ENCODE measurements at places on chromosomes 5 and 9.

DNA sequence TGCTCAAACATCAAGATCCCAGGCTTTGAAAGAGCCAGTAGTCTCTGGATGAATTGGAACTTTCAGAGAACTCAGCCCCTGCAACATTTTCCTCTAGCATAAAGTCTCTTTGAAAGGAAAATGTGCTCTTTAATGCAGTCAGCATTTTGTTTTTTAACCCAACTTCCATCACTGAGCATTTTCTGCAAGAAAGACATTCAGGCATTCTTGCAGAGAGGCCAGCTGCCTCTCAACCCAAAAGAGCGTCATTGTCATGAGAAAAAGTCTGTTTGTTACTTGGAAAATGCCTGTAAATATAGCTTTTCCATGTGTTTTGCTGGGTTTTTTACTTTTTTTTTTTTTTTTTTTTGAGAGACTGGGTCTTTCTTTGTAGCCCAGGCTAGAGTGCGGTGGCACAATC lies 225.0 kb downstream of the ADAMTSL1 start:
- DNase-seq: no peak

GRCh38 chr9:123867034-123867433 lies 62.9 kb downstream of the DENND1A start:
- DNase-seq: no peak

- DNase-seq: no peak
These were observed 34.5 kb upstream of the KCNMB1 start for GRCh38 chr5:170423692-170424091.

DNA sequence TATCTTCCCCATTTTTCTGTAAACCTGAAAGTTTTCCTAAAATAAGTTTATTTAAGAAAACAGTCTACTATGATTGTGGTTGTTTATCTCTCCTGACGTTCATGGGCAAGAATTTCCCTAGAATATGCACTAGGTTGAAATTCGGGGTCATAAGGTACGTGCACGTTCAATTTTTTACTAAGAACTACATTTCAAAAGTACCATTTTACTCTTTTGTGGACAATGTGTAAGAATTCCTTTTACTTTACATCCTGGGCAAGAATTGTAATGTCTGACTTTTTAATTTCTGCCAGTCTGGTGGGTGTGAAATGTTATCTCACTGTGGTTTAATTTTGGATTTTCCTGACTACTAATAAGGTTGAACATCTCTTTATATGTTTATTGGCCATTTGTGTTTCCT lies 12.4 kb downstream of the IL5 start:
- no peak for DNase-seq

DNA sequence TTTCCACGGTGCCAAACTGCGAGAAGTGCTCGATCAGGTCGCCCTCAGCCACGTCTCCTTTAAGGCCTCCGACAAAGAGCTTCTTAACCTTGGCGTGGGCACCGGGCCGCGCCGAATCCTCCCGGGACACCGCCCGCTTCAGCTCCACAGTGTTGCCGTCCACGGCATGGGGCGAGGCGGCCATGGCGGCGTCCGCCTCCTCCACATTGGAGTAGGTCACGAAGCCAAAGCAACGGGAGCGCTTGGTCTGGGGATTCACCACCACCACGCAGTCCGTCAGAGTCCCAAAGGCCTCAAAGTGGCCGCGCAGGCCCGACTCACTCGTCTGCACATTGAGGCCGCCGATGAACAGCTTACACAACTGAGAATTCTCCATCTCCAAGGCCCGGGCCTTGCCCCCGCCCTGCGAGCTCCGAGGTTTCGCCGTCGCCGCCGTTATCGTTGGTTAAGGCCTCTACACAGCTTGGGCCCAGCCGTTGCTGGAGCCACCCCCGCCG lies 424 bp downstream of the HNRNPA0 start:
- no peak for DNase-seq

- DNase-seq: peak; percentile 22
These were observed 354.2 kb downstream of the MRPS30 start for GRCh38 chr5:45162974-45163373.

DNA sequence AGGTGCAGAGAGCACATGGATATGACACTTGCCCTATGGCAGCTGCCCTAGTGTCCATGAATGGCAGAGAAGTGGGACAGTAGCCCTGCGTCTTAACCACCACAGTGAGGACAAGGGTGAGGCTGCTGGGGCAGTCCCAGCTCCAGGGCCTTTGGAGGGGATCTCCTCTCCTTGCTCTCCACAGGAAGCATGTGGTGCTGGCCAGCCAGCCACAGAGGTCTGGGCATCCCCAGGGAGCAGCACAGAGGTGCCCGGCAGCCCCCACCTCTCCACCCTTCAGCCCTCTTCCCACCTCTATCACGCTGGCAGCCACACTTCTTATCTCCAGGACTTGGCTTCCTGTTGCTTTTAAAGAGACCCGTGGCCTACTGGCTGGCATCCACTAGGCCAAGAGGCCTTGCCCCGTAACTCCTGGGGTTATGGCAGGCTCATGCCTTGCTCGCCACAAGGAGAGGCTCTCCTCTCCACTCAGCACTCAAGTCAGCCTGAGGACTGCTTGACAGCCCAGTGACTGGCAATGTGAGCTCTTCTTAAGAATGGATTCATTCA lies 21.9 kb downstream of the CSF2 start:
- no peak for DNase-seq

- no peak for DNase-seq
These were observed 5.4 kb downstream of the CFAP90 start for GRCh38 chr5:7845557-7845956.

DNA sequence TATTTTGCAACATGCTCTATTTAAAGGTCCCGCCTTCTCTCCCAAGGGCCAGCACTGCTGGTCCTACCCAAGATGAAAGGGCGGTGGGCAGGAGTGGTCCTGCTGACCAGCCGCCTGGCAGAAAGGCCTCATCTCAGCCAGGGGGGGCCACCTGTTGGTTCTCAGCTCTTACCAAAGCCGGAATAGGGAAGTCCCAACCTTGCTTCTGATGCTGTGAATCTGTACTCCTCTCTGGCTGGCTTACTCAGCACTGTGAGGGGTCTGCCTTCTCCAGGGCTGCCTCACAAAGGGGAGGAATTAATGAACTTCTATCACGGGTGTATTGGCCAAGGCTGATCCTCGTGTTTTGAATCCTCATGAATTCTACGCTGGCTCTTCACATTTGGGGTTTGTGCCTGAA lies 13.6 kb upstream of the FAM240B start:
- DNase-seq: no peak

- no peak for DNase-seq
These were observed 847.7 kb downstream of the MAT2B start for GRCh38 chr5:164353155-164353554.

- DNase-seq: peak; percentile 4
These were observed 33.1 kb downstream of the DAB2IP start for GRCh38 chr9:121684381-121685145.
